SHP77 treated with DMSO at 0.1 percent for 48 hours (cell line): ENCODE measurements at places on chromosomes 2 and 18.

DNA sequence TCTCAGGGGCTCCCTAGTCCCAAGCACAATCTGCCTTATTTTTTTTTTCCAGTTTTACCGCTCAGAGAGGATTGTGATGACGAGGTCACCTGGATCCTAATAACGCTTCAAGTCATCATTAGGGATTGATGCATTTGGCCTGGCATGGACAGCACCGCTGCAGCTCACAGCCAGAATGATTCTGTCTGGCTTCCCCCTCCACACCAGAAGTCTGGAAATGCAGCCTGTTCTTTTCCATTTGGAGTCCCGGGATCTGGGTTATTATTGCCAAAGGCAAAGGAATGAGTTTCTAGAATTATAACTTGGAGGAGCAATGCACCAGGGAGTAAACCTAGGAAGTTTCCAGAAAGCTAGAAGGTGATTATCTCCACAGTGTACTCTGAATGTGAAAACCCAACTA is 81.1 kb upstream of the TAF1B start:
- DNase-seq, result no peak

GRCh38 chr2:8367833-8368232 is 314.0 kb upstream of the ID2 start:
- DNase-seq, result peak; percentile 23

DNA sequence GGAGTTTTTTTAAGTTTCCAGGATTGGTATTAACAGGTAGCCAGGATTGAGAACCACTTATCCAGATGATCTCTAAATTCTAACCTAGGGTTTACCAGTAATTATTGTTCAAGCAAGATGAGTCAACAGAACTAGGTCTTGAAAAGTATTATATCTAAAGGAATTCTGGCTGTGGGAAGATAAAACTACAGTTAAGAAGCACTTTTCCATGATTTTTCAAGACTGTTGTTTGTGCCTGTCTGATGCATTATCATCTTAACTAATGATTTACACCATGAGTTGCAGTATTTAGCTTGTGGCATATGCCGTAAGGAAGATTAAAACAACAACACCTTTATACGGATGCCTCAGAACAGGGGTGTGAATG is 142.2 kb upstream of the CCDC68 start:
- no peak for DNase-seq

GRCh38 chr2:169361706-169362117 is 622 bp downstream of the LRP2 start:
- no peak for DNase-seq

DNA sequence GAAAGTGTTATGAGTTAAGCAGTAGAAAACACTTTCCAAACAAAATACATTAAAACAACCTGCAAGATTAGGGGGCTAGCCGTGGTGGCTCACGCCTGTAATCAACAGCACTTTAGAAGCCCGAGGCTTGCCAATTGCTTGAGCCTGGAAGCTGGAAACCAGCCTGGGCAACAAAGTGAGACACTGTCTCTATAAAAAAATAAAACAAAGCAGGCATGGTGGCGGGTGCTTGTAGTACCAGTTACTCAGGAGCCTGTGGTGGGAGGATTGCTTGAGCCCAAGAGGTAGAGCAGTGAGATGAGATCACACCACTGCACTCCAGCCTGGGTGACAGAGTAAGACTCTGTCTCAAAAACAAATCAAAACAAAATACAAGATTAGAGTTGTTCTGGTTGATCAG is 208.3 kb downstream of the ERBB4 start:
- no peak for DNase-seq

GRCh38 chr18:2207294-2207693 is 364.0 kb downstream of the METTL4 start:
- DNase-seq, result no peak

GRCh38 chr2:112885506-112885902 is 25.5 kb upstream of the IL37 start:
- DNase-seq, result no peak

DNA sequence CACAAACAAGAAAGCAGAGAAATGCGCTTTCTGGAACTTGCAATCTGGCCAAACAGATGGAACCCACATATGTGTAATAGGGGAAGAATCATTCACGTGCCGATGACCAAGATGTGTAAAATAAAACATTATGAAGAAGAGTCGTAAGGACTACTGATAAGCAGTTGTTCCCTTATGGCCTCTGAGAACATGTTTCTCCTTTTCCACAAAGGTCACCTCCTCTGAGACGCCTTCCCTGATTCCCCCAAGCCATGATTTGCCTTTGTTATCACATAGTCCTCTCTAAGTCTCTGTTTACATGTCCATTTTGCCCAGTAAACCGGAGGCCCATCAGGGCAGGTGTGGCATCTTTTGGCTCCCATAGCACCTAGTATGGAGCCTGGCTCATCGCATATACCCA is 8.0 kb downstream of the OTOF start:
- DNase-seq, result no peak

GRCh38 chr2:238845583-238846377 is 2.1 kb upstream of the TWIST2 start:
- DNase-seq, result no peak

DNA sequence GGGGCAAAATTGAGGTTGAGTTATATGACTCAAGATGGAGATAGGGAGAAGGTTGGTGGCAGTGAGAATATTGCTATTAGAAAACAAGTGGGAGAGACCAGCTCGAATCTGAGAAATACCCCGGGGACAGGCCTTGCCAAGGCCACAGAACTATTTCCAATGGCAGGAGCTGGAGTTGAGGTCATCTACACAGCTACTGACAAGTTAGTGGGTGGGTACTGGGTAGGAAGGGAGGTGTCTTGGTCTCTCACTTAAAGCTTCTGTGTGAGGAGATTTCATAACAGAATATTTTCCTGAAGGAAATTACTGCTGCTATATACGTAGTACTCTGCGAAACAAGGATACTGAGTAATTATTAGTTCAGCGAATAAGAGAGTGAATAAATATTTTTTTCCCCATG is 69.4 kb upstream of the ITPRID2 start:
- no peak for DNase-seq

DNA sequence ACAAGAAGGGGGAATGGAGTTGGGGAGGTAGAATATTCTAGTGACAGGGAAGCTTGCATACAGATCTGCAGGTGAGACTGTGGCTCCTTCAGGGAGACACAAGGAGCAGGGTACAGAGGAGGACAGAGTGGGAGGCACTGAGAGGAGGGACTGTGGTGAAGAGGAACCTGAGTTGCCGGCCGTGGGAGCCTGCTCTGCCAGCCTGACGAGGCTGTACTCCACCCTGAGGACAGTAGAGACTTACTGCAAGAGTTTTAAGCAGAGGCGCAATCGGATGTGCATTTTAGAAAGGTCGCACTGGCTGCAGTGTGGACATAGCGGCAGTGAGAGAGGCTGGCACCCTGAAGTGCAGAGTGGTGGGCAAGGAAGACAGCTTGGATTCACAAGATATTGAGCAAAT is 185.8 kb downstream of the GFPT1 start:
- DNase-seq, result no peak

DNA sequence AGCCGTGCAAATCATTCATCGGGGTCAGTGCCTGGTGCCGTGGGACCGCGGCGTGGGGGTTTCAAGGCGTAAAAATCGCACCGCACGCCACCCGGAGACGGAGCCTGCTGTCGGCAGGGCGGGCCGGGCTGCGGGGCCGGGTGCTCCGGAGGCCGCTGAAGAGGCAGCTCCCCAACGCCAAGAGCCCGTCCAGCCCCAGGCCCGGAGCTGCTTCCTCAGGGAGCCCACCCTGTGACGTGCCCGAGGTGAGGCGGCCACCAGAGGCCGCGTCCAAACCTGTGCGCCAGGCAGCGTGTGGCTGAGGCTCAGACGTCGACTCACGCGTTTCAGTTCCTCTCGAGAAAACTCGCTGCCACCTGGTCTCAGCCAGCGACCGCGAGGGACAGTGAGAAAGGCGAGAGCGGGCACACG is 98.1 kb downstream of the NFATC1 start:
- DNase-seq, result no peak

- no peak for DNase-seq
Observed at GRCh38 chr2:85902496-85902895, 13.7 kb upstream of the ST3GAL5 start.

DNA sequence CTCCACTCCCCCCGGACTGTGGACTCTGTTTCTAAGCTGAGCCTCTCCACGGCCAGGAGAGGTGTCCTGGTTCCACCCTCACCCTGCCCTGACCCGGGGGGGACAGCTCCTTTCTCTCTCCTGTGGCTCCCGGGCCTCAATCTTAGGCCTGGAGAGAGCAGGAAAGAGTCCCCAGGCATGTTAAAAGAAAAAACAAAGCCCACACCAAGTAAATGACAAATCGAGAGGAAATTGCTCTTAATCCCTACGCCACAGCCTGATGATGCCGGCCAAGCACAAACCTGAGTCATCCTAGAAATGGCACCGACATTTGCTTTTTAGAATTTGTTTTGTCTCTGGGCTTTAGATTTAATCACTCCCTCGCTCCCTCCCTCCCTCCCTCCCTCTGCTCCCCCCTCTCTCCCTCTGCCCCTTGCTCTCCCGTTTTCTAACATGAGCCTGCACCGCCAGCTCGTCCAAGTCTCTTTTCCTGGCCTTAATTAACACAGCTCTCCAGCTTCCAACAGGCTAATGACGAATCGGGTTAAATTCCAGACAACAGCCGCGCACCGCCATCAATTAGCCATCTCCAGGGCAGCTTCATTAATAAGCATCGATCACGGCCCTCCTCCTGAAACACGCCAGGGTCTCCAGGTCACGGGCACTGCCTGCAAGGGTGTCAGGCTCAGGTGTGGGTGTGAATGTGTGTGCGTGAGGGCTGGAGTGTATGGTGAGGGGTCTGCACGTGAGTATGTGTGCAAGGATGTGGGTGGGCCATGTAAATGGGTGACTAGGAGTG is 230.8 kb downstream of the CELF4 start:
- no peak for DNase-seq

DNA sequence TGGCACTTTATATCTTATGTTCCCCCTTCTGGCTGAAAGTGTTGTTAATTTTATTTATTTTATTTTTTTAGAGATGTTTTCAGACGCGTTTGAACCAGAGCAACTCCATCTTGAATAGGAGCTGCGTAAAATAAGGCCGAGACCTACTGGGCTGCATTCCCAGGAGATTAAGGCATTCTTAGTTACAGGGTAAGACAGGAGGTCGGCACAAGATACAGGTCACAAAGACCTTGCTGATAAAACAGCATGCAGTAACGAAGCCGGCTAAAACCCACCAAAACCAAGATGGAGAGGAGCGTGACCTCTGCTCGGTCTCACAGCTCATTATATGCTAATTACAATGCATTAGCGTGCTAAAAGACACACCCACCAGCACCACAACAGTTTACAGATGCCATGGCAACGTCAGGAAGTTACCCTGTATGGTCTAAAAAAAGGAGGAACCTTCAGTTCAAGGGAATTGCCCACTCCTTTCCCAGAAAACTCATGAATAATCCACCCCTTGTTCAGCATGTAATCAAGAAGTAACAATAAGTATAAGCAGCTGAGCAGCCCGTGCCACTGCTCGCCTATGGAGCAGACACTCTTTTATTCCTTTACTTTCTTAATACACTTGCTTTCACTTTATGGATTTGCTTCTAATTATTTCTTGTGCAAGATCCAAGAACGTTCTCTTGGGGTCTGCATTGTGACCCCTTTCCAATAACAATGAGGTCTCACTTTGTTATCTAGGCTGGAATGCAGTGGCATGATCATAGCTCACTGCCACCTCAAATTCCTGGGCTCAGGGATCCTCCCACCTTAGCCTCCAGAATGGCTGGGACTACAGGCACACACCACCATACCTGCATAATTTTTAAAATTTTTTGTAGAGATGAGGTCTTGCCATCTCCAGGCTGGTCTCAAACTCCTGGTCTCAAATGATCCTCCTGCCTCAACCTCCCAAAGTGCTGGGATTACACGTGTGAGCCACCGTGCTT is 55.9 kb downstream of the CACNB4 start:
- no peak for DNase-seq

DNA sequence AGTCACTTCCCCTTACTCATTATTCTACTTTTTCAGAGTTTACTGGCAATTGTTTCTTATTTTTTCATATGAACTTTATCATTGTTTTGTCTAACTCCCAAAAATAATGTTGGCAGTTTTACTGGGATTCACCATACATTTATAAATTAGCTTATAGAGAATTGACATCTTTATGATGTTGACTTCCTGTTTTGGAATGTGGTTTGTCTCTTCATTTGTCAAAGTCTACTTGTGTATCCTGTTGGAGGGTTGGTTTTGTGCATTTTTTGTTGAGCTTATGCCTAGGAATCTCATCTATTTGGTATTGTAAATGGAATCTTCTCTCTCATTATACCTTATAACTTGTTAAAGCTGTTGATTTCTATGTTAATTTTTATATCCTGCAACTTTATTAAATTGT is 16.4 kb downstream of the EPC2 start:
- DNase-seq, result no peak

DNA sequence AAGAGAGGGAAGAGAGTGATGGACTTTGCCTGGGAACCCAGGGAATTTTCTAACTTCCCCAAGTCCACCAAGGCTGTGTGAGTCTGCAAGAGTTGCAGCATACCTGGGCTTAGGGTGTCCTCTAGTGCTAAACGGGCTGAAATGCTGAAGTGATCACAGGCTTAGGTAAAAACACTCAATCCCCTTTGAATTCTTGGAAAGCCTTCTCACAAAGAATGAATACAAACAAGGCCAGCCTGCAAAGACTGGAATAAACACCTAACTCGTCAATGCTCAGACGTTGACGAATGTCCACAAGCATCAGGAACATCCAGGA is 30.0 kb upstream of the BMP10 start:
- no peak for DNase-seq

GRCh38 chr2:75319951-75320350 is 120.6 kb upstream of the TACR1 start:
- no peak for DNase-seq

- DNase-seq, result no peak
Observed at GRCh38 chr2:27379836-27380625, 503 bp downstream of the ZNF513 start.

GRCh38 chr2:236972491-236973342 is 113.0 kb upstream of the COPS8 start:
- DNase-seq, result no peak

- DNase-seq, result no peak
Observed at GRCh38 chr18:33603454-33603853, 25.4 kb downstream of the ASXL3 start.

- no peak for DNase-seq
Observed at GRCh38 chr18:6565815-6566081, 151.0 kb upstream of the L3MBTL4 start.

GRCh38 chr2:203097735-203098134 is 83.1 kb downstream of the NBEAL1 start:
- no peak for DNase-seq

- no peak for DNase-seq
Observed at GRCh38 chr2:127589841-127590240, 54.4 kb downstream of the MYO7B start.

DNA sequence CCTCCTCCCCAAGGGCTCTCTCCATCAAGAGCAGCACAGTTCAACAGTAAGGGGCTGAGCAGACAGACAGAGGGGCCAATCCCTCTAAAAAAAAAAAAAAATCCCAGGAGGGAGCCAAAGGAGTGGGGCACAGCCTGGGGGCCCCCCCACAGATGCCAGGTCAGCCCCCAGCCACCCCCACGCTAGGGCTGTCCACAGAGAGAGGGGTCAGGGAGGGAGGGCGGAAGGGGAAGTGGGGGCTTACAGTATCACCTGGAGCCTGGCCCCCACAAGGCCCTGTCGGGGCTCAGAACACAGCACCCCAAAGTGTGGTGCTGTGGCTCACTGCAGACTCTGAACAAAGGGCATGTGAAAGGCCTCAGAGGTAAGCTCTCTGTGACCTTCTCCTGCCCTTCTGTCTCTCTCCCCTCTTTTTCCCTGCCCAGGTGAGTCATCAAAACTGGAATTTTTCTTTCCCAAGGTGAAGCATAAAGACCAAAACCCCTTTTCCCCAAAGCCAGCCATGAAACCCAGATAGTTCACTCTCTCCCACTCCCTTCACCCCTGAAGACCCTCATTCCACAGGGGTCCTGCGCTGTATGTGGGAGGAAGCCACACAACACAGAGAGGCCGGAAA is 13.9 kb downstream of the BIN1 start:
- no peak for DNase-seq
